NCI-H1048 (cell line): ENCODE measurements at places on chromosomes 3 and 15.

DNA sequence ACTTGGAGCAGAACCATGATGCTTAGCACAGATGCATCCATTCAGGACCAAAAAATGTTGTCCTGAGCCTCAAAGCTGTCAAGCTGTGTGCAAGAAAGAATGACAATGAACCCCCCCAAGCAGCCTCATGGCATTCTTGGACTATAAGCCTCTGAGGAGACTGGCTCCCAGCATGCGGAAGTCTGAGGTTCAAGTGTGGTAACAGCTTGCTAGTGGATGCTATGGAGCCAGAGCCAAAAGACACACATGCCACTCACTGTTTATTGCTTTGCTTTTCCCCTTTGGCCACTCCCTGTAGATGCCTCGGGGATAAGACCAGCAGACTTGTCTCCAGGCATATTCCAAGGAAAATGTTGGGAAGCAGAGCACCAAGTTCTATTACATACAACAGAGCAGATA, 38.2 kb upstream of the SNRK start:
- no peak for DNase-seq

- DNase-seq = no peak
These were observed 755.5 kb upstream of the SEMA6D start for GRCh38 chr15:46961795-46962194.

GRCh38 chr3:33578325-33579177, 138.3 kb upstream of the UBP1 start:
- no peak for DNase-seq

DNA sequence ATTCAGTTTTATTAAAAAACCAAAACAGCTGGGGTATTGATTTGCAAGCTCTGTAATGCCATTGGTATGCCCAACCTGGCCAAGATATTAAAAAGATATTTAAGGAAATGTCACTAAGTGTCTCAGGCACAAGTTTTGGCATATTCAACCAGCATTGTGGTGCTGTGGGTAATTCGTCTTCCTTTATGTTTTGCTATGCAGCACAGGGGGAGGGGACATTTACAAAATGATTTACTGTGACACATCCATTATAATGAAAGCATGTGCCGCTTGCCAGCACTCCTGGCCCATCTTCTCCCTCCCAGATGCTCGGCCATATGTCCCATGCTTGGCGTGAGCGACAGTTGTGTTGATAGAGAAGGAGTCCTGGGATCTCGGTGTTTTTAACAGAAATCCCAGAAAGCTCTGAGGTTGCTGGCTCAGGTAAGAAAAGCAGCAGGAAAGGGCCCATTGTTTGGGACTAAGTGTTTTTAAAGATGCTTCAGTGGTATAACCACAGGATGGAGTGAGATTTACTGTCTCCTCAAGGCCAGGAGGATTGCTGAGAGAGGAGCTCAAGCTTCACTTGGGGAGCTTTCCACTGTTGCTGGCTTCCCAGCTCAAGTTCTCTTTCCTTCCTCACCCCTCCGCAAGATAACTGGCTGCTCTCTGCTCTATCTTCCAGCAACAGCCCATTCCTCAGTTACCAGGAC, 158.2 kb upstream of the TSC22D2 start:
- DNase-seq = no peak

GRCh38 chr3:49709852-49710251, 9.6 kb downstream of the AMIGO3 start:
- DNase-seq = no peak

GRCh38 chr15:31977812-31978661, 52.3 kb upstream of the CHRNA7 start:
- no peak for DNase-seq
